ENCODE measurements at places on chromosomes 16 and 17. TPM values are rescaled to one million over a fixed set of nuclear protein-coding genes. Genes with fewer than 3 reads are reported as not detected.

- DNase-seq = no peak
These were observed 2.8 kb upstream of the LPCAT2 start for GRCh38 chr16:55506083-55506482.

DNA sequence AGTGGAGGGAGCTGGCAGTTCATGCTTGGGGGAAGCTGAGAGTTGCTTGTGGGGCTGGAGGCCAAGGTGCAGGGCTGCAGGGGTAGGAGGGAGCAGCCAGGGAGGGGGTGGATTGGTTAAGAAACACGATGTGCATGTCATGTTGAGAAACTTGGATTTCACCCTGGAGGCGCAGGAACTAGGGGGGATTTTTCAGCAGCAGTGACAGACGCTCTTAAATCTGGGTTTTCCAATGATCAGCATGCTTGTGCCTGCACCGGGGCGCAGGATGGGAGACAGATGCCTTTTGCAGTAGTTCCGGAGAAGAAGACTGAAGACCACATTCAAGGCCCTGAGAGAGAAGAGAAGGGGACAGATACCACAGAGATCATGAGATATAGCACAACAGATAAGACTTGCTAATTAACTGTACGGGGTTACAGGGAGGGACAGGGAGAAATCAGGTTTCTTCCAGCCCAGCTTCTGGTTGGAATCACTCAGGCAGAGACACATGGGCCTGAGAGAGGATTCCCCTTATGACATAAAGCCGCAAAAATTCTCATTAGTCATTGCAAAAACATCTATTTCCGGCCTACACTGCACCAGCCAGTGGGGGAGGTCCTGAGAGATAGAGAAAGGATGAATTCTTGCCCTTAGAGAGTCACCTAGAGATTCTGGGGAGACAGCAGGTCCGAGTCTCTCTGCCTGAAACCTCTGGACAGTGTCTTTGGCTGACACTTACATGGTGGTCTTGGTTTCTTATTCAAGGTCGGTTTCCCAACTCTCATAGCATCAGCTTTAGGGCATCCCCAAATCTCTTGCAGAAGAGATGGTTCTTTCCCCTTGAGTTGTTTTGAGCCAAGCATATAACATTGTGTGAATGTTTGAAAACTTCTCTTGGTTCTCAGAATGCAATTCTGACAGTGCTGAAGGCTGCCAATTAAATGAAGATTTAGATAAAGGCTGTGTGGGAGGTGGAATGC lies 27.1 kb downstream of the CDH13 start:
- no peak for DNase-seq

DNA sequence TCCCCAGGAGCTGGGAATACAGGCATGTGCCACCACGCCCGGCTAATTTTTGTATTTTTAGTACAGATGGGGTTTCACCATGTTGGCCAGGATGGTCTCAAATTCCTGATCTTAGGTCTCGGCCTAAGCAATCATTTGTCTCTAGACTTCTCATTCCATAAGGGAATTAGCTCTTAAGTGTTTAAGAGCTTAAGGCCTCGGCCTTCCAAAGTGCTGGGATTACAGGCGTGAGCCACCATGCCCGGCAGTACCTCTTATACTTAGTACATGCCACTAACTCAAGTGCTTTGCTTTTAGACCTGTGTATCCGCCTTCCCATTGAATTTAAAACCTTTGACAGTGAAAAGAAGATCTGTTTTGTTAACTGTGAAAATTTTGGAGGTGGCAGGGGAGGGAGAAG lies 16.6 kb upstream of the IL21R start:
- DNase-seq = no peak

DNA sequence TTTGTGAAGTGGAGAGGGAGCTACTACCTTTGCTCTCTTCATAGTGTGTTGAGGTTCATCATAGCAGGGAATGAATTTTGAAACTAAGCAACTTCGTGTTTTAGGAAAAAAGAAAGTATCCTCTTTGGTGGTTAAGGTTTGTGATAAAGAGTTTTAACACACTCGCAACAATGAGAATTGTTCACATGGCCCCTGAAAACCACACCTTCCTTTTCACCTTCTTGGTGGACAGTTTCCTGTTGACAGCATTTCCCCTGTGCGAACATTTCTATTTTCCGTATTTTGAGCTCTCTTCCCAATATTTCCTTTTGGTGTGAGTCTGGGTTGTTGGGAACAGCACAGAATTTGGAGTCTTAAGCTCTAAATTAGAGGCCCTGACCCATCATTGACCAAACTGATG lies 3.8 kb downstream of the OR4D2 start:
- DNase-seq = no peak

DNA sequence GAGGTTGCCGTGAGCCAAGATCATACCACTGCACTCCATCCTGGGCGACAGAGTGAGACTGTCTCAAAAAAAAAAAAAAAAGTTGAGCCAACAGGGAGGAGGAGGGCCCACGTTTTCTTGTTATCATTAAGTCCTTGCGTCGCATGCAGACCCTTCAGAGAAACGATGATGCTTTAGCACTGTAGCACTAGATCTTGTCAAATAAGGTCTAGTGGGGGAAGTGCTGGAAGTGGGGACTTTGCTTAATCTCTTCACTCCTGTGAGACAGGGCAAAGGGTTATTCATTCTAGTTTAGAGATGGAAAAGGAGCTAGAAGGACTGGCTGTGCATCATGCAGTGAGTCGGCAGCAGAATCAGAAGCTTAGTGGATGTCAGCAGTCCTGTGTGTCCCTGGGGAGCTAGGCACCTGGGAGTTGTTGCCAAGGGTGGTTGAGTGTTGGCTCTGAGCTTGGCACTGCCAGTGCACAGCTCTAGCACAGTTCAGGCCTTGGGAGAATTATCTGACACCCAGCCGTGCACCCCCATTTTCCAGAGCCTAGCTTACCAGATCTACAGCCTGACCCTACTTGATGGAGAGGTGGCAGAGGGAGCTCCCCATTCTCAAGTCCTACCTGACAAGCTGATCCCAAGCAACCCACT lies 33.4 kb upstream of the TBX2 start:
- DNase-seq = no peak

GRCh38 chr17:4994081-4994595 lies 3.2 kb downstream of the INCA1 start:
- DNase-seq = no peak

DNA sequence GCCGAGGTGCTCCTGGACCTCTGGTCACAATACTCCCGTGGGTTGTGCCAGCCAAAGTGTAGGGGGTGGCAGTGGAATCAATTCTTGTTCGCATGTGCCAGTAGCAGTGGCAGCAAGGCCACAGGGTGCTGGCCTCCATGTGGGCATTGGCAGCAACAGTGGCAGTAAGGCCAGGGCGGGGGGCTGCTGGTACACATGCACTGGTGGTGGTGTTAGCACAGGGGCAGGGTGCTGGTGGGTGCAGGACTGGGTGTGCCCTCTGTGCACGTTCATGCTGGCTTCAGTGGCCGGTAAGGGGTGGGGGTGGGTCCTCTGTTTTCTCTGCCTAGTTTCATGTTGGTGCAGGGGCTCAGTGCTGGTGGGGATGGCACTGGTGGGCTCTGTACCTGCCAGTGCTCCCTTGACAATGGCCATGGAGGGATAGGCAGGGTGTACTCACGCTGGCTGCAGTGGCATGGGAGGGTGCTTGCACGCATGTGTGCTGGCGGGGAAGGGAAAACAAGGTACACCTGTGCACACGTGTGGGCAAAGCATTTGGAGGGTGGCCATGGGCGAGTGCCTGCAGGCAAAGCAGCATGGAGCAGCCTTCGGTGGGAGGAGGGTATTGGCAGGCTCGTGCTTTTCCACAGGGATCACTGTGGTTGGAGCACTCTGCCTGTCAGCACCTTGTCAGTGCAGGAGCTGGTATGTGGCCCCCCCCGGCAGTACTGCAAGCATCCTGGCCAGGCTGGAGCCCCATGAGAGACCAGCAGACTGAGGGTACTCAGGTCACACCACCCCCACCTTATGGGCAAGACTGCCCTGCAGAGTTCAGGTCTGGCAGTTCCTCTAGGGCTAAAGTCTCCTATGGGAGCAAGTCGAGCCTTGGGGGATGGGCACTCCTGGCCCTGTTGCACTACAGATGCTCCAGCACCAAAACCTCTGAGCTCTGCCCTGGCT lies 35.8 kb downstream of the NF1 start:
- DNase-seq = no peak

- no peak for DNase-seq
These were observed 26.3 kb downstream of the GINS2 start for GRCh38 chr16:85662482-85662812.

- no peak for DNase-seq
These were observed 2.4 kb downstream of the PPM1D start for GRCh38 chr17:60602385-60602742.

- no peak for DNase-seq
These were observed at the start of gene RAB11FIP4 for GRCh38 chr17:31391496-31391949. TSS of gene RAB11FIP4 (plus strand) at chr17:31391675. CDS start at chr17:31391853, 178 bp downstream.

DNA sequence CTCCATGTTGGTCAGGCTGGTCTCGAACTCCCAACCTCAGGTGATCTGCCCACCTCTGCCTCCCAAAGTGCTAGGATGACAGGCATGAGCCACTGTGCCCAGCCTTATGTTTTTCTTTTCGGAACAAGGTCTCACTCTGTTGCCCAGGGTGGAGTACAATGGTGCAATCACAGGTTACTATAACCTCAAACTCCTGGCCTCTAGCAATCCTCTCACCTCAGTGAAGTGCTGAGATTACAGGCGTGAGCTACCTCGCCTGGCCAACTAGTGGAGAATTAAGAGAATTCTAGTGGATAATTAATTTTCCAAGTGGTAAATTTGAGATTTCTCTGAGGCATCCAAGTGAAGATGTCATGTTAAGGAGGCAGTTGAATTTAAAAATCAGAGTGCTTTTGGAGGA lies 2.9 kb upstream of the FBXO47 start:
- no peak for DNase-seq

GRCh38 chr17:5854871-5855554 lies 215.2 kb upstream of the WSCD1 start:
- DNase-seq = no peak

DNA sequence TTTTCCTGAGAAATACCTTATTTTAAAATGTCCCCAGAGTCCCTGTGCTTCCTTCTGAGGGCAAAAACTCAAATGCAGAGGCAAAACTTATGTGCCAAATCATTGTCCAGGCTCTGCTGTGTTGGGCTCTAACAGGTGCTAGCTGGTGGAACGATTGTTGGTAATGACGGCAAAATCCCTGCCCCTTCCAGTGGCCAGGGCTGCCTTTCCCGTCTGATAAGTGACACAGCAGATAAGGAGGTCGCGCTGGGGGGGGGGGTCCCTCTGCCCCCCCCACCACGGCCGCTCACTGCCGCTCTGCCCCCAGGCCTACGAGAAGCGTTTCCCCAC lies 29.1 kb downstream of the SEC14L5 start:
- DNase-seq = no peak

GRCh38 chr17:75861927-75862317 lies 6.8 kb upstream of the WBP2 start:
- DNase-seq = no peak

DNA sequence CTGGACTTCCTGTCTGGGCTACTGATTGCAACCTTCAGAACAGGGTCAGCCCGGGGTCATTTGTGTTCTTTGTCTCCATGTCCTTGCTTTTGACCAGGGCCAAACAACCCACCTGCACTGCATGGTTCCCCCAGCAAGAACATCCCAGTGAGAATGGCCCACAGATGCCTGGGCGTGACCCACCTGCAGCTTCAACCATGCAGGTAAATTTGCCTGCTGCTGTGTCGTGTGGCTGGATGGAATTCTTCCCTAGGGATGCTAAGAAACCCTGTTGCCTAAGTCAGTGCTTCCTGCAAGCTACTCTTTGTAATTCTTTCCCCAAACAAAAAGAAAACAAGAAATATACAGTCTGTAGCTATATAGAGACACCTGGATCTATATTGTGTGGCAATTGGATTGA lies 12.5 kb downstream of the CDH13 start:
- no peak for DNase-seq

- DNase-seq = no peak
These were observed 1.3 kb downstream of the CACNG4 start for GRCh38 chr17:66965801-66966262.

- no peak for DNase-seq
These were observed 505.9 kb downstream of the HS3ST4 start for GRCh38 chr16:26197707-26198106.

- no peak for DNase-seq
These were observed 69.6 kb downstream of the MARF1 start for GRCh38 chr16:15573274-15573895.

DNA sequence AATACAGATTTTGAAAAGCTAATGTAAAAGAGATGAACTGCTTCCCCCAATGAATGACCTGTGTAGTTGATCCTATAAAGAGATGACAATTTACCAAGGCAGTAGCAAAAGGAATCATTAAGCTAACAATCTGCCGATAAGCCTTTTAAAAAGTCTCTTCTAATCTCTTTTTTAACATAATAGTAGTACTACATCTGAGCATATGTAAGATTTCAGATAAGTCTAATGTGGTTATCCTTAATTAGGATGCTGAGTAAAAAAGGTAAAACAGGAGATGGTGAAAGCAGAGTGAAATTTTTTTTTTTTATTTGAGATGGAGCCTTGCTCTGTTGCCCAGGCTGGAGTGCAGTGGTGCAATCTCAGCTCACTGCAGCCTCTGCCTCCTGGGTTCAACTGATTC lies 26.2 kb upstream of the RASL10B start:
- DNase-seq = no peak

DNA sequence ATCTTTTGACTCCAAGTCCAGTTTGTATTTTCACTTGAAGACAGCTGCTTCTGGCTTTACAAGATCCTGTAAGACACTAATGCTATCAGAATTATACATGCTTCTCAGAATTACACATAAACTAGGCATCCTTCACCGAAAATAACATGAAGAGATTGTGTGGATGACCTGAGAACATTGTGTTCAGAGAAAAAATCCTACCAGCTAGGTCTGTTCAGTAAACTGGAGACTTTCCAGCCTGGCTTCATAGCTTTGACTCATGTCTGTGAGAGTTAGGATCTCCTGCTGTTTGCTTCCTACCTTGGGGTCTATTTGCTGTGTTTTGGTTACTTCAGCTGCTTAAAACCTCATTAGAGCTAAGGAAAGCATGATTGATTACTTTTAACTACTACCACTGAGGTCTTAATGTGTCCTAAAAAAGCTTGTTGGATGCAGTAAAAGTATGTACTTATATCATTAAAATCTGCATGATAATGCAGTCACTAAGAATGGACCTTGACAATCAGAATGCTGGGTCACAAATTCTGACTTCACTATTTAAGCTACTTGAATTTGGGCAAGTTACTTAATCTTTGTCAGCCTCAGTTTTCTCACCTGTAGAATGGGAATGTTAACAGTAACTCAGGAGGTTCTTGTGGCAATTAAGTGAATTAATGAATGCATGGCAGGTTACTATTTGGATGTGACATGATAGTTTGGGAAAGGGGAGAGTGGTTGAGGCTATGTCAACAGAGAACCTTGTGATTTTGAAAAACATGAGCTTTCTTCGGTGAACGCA lies 8.0 kb upstream of the MYH13 start:
- no peak for DNase-seq

The NOD2 gene
- total RNA-seq = 1.5 TPM

The CTRB1 gene
- total RNA-seq = 15.0 TPM

The ZNF276 gene
- total RNA-seq = 39.0 TPM

The NPIPB4 gene
- total RNA-seq = 98.3 TPM

The KRT15 gene
- 5.6 TPM for total RNA-seq

The KRT20 gene
- total RNA-seq = 0.32 TPM

The MMP25 gene
- 1.1 TPM for total RNA-seq

The NAGS gene
- total RNA-seq = 3.6 TPM

The SLC52A1 gene
- total RNA-seq = not detected

The OR4D1 gene
- total RNA-seq = not detected

The TAC4 gene
- total RNA-seq = not detected

The FZD2 gene
- 7.7 TPM for total RNA-seq

The ADAD2 gene
- total RNA-seq = 0.60 TPM

The HS3ST3A1 gene
- total RNA-seq = 0.49 TPM

The GP1BA gene
- total RNA-seq = not detected

The C16orf46 gene
- total RNA-seq = 1.2 TPM

The RCVRN gene
- total RNA-seq = 0.20 TPM
